ENCODE measurements at places on chromosomes 4 and X.

DNA sequence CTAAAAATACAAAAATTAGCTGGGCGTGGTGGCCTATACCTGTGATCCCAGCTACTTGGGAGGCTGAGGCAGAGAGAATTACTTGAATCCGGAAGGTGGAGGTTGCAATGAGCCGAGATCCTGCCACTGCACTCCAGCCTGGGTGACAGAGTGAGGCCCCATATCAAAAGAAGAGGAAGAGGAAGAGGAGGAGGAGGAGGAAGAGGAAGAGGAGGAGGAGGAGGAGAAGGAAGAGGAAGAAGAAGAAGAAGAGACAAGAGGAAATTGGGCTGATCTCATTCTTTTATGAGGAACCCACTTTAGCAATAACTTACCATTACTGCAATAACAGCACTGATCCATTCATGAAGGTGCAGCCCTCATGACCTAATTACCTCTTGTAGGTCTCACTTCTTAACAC, 138.9 kb upstream of the GIMD1 start:
- DNase-seq: no peak

DNA sequence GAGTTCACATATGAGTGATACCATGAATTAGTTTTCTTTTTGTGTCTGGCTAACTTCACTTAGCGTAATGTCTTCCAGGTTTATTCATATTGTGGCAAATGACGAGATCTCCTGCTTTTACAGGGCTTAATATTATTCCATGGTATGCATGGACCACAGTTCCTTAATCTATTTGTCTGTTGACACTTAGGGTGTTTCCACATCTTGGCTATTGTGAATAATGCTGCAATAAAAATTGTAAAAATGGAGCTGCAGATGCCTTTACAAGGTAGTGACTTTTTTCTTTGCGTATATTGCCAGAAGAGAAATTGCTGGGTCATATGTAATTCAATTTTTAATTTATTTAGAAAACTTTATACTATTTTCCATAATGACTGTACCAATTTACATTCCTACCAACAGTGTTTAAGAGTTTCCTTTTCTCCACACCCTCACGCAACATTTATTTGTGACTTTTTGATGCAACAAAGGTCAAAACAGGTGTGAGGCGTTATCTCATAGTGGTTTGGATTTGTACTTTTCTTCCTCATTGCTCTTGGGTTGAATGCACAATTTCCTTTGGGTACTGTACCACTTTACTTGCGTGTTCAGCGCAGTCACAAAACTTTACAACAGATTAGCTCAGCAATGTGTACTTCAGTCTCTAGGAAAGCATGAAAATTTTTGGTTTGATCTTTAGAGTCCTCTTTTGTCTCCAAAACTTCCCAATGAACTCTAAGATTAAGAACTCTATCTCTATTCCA, 240.8 kb downstream of the PPARGC1A start:
- DNase-seq: no peak

GRCh38 chr4:121692261-121692660, 4.5 kb downstream of the ANXA5 start:
- DNase-seq: no peak

- no peak for DNase-seq
Measured at GRCh38 chr4:10643600-10644425, 40.8 kb downstream of the CLNK start.

DNA sequence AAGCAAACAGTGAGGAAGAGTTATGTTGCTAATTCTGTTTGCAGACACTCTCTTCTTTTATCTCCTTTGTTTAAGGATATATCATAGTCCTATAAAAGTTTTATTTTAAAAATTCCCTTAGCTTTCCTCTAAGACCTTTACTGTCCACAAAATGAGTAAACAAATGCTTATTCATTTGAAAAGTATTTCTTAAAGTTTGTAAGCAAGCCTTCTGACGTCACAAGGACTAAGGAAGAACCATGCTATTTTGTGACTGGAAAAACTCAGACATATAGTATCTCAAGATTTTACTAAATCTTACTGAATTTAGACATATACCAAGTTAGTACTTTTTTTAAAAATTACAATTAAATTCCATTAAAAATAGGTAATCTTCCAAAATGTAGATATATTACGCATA, 5.2 kb upstream of the RBMXL3 start:
- DNase-seq: no peak

DNA sequence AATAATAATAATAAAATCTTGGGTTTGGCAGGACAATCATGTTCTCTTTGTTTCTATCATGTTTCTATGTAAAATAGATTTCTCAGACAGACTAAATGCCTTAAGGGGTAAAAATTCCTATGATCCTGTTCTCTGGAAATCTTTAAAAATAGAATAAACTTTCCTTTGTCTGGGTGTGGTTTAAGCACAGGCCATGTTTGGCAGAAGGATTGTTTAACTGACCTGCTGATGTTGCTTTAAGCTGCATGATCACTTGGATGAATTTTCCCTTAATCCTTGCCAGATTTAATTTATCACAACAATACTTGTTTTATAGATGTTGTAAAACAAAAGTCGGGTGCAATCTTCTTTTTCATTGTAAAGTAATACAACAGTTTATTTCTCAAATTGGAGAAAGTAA, 341.7 kb upstream of the FAT1 start:
- DNase-seq: no peak

GRCh38 chr4:182886205-182886604, 31.0 kb downstream of the DCTD start:
- DNase-seq: no peak

GRCh38 chr4:170047771-170048354, 21.7 kb upstream of the MFAP3L start:
- peak; percentile 60 for DNase-seq

DNA sequence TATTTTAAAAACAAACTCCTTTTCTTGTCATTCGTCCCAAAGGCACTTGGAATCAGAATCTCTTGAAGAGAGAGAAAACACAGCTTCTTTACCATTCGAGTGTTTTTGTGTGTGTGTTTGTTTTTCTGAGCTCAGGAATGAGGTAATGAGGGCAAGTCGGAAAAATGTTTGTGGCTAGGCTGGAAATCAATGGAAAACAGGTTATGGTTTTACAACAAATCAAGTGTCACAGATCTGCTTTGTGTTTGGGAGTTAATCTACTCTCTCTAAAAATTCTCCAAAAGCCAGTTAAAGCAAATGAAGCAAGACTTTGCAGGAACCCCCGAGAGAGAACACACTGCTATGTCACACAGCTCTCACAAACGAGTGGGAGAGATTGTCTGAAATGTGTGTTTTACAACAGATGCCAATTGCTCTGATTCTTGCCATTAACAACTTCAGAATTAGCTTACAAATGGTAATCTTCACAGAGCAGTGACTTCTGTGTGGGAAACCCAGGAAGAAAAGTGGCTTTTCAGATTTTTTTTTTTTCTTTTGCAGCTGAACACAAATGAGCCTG, 264.1 kb downstream of the CBLL2 start:
- DNase-seq: no peak

Data from activated CD8-positive, alpha-beta memory T cell treated with anti-CD3 and anti-CD28 coated beads, Interleukin-2, amount 50 U/mL, for 48 hours (primary cell).